ENCODE measurements at places on chromosomes 4 and X.

- no peak for DNase-seq
Measured at GRCh38 chr4:86720508-86721068, 126.5 kb downstream of the PTPN13 start.

DNA sequence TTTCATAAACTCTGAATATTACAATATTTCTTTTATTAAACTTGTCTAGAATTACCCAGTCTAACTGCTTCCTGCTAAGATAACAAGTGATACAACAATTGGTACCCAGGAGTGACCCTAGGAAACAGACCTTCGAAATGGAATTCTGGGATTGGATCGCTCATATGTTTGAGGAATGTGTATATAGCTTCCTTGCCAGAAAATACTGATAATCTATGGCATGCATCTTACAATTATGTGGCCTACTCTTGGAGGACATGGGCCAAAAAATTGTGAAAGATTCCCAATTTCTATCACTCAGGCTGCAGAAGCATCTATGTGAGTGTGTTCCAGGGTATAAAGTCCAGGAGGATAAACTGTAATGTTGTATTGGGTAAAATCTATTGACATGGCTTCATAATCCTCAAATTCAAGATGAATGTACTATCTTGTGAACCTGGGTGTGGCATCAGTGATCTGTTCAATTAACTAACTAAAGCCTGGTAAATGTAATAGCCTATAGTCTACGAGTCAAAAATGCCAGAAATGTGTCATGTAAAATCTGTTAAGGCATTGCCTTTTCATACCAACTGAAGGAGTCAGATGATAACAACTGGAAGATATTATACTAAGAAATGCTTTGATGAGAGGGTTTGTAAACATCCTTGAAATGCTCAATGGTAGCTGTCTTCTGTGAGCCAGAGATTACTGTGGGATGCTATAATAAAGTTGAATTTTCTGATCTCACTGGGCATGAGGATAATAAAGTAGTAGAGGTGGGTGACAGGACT is 1499.3 kb downstream of the PCDH7 start:
- DNase-seq: no peak

- no peak for DNase-seq
Measured at GRCh38 chrX:126124721-126125120, 41.4 kb downstream of the DCAF12L2 start.

- no peak for DNase-seq
Measured at GRCh38 chr4:140096921-140097320, 57.1 kb downstream of the MAML3 start.

DNA sequence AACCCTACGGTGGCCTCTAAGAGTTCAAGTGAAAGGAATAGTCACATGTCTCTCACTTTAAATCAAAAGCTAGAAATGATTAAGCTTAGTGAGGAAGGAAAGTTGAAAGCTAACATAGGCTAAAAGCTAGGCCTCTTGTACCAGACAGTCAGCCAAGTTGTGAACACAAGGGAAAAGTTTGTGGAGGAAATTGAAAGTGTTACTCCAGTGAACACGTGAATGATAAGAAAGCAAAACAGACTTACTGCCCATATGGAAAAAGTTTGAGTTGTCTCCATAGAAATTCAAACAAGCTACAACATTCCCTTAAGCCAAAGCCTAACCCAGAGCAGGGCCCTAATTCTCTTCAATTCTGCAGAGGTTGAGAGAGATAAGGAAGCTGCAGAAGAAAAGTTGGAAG is 51.5 kb upstream of the RAB9B start:
- DNase-seq: no peak

DNA sequence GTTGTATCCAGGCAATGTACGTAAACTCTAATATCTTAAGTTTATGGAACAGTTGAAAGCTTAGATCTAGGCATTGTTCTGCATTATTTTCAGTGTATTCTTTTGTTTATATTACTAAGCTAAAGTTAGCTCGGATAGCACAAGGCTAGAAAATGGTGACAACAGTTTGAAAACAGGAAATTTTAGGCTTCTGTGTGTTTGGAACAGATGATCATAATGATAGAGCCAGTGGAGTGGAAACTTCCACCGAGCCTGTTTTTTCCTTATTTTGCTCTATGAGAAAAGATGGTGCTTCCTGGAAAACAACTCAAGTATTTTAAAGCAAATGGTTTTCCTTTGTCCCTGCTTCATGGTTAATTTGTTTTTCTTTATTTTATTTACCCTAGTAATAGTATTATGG is 70.8 kb downstream of the GAB1 start:
- no peak for DNase-seq

GRCh38 chr4:74161666-74162450 is 3.9 kb downstream of the MTHFD2L start:
- no peak for DNase-seq

DNA sequence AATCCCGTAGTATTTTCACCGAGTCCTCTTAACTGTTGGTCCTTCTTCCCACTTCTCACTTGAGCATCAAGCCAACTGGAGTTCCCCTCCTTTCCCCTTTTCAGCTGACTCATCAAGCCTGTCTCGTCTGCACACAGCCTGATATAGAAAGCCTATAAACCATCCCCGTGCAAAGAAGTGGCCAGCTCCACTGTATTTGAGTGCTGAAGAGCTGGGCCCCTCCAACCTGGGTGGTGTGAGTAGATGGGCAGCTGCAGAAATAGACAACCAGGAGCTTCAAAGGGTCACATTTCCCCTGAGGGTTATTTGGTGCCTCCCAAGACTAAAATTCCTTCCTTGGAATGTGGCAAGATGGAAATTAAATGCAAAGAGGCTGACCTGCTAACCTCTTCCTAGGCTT is 199.7 kb downstream of the HS6ST2 start:
- no peak for DNase-seq

DNA sequence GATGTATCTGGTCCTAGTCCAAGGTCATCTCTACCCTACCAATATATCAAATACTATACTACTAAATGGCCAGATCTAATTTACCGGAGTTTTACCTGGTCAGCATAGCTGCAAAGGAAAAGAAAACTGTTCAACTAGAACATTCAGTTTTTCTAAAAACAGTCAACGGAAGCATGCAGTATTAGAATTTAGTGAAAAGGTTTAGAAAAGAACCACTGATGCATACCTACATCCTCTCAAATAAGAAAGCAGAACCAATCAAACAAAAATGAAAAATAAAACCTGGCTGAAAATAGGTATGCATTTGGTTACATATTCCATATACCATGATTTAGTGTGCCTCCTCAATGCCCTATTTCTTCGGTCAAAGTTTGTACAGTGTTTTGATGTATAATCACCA is 140.0 kb downstream of the CHM start:
- DNase-seq: no peak

DNA sequence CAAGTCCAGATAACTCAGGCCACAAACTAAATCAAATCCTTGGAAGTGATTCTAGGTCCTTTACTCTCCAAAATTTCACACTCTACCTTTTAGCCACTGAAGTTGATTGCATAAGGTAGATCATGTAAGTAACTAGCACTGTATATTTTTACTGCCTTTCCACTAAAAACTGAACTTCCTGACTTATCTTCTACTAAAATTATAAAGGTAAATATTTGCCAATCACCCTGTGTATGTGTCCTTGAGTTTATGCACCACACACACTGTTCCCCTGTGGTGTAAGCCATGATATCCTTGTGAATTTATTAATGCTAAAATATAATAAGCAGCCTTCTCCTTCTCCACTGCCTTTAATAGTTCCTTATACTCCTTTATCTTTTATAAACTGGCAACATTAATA is 25.6 kb downstream of the RPS6KA6 start:
- DNase-seq: no peak

- no peak for DNase-seq
Measured at GRCh38 chr4:188485906-188486305, 346.7 kb downstream of the TRIML1 start.

DNA sequence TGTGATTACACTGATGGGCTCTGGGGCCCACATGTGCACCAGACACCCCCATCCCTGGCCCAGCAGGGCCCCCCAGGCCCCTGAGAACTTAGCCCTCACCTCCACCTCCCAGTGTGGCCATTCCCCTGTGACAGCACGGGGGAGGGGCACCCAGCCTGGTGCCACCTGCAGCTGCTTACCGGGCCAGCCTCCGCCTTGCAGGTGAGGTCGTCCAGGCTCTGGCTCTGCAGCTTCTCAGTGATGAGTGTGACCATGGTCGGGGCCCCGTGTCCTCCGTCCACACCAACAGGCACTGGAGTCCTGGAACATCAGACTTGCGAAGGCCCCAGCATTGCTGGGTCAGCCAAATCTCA is 15.6 kb downstream of the FAM53A start:
- DNase-seq: no peak

- no peak for DNase-seq
Measured at GRCh38 chrX:108064613-108065012, 19.7 kb downstream of the VSIG1 start.

DNA sequence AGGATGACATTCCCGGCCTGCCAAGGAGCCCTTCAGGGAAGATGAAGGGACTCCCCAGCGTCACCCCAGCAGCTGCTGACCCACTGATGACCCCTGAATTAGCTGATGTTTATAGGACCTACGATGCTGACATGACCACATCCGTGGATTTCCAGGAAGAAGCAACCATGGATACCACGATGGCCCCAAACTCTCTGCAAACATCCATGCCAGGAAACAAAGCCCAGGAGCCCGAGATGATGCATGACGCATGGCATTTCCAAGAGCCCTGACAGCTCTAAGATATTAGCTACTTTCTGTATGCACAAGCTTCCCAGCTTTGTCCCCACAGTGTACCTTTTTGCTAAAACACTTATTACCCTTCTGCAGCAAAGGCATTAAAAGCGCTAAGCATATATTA is 14.4 kb downstream of the AMBN start:
- no peak for DNase-seq

- DNase-seq: no peak
Measured at GRCh38 chrX:107753187-107753586, 22.4 kb downstream of the TSC22D3 start.

- DNase-seq: no peak
Measured at GRCh38 chr4:189823591-189823990, 117.1 kb upstream of the FRG1 start.

DNA sequence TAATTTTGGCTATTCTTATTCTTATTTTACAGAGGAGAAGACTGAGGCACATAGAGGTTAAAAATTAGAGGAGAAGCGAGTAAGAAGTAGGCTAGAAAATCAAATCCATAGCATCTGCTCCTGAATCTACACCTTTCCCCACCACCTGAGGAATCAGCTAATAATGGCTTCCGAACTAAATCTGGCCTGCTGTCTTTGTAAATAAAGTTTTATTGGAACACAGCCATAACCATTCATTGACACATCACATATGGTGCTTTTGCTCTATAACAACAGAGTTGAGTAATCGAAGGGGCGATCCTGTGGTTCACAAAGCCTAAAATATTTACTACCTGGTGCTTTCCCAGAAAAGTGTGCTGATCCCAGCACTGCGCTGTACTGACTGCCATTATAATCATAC is 38.2 kb downstream of the F11 start:
- no peak for DNase-seq

GRCh38 chr4:87971866-87972265 is 3.6 kb upstream of the SPP1 start:
- DNase-seq: no peak

DNA sequence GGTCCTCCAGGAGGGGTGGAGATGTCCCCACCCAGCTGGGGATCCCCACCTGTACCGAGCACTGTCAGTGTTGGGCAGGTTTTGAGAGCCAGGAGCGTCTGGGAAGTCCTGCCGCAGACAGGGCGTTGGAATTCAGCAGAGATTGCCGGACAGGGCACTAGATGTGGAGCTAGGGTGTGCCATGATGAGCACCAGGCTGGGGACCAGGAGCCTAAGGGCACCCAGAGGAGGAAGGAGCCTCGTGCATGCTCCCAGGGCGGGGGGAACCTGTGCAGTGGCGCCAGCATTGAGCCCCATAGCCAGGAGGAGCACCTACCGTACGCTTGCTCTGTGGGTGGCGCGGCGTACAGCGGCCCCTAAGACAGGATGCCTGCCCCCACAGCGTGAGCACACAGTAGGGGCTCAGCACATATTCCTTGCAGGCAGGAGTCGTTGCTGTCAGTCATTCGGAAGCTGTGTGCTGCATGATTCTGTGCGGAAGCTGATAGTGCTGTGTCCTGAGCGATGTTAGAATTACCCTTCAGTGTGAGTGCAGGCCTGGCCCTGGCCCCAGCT is 18.8 kb upstream of the TADA2B start:
- DNase-seq: no peak

Data from HCT116 (cell line).